AG20443 (cell line): ENCODE measurements at places on chromosomes 1 and 21.

- DNase-seq: no peak
Measured at GRCh38 chr1:159291424-159291823, 10.7 kb upstream of the FCER1A start.

DNA sequence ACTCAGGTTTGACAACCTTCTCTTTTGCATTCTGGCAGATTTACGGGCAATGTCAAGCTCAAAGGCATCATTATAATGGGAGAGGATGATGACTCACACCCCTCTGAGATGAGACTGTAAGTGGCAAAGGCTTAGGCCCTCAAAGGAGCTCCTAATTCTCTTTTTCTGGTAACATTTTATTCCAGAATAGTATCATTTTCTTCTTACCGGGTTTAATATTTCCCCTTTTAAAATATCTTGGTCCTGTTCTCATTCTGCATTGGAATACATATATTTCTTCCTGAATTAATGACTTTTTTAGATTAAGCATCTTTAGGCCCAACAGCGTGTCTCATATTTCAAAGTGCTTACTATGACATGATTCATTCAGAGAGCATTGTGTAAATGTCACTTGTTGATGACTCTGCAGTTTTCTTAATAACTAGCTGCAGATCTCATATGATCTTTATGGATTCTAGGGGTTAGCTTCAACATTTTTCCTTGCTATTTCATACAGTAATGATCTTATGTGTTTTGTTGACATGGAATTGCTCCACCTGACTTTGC is 1.7 kb downstream of the PITHD1 start:
- peak; percentile 43 for DNase-seq

DNA sequence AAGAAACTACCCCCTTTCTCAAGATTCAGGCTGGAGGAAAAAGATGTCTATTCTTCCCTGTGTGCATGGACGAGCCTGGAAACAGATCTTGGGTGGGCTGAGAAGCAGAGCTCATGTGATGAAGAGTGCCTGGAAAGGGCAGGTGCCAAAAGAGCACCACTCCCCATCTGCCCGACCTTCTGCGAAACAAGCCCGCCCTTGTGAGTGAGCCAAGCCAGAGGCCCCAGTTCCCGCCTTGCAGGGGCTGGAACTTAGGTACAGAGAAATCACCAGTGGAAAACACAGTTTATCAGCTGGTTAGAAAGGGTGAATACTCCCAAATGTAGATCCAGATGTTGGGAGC is 26.7 kb upstream of the A3GALT2 start:
- DNase-seq: no peak

- DNase-seq: no peak
Measured at GRCh38 chr1:101207891-101208290, 28.9 kb upstream of the S1PR1 start.

DNA sequence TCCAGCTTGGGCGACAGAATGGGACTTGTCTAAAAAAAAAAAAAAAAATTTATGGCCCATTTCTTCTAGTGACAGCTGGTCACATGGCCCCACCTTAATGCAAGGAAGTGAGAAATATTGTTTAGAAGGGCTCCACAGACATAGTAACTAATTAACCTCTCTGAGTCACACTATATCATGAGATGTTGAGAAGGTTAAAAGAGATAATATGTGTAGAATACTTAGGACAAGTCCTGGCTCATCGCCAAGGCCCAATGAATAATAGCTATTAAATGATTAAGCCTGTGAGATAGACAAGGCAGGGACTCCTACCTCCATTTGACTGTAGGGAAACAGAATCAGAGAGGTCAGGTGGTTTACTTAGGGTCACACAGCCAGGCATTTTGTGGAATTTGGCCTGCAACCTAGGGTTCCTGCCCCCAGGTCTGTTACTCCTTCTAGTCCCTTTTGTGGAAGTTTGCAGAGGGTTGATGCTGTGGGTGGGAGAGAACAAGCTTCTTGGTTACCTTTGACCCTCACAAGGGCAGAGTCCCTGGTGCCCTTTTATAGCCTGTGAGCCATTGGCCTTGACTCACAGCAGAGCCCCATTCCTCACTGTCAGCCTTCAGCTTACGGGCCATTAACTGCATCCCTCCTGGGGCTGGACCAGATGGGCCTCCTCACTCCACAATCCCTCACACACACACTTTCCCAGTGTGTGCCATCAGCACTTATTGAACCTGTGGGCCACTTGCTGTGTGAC is 48.5 kb downstream of the OPRD1 start:
- no peak for DNase-seq

- DNase-seq: no peak
Measured at GRCh38 chr1:155809088-155809487, 47.9 kb downstream of the GON4L start.

GRCh38 chr21:33418691-33419090 is 15.5 kb downstream of the IFNGR2 start:
- DNase-seq: peak; percentile 62

DNA sequence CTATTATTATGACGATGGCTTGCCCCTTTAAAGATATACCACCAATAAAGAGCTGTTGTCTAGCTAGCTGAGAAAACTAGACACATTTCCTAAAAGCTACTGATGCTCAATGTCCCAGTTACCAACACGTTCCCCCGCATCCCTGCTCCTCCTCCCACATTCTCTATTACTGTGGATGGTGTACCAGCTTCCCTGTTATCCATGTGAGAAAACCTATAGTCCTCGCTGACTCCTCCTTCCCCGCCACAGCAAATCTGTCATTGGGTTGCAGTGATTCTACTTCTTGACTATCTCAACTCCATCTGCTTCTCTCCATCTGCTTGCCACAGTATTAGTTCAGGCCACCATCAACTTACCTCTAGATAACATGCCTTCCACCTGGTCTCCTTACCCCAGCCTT is 337.5 kb downstream of the KCNH1 start:
- no peak for DNase-seq

DNA sequence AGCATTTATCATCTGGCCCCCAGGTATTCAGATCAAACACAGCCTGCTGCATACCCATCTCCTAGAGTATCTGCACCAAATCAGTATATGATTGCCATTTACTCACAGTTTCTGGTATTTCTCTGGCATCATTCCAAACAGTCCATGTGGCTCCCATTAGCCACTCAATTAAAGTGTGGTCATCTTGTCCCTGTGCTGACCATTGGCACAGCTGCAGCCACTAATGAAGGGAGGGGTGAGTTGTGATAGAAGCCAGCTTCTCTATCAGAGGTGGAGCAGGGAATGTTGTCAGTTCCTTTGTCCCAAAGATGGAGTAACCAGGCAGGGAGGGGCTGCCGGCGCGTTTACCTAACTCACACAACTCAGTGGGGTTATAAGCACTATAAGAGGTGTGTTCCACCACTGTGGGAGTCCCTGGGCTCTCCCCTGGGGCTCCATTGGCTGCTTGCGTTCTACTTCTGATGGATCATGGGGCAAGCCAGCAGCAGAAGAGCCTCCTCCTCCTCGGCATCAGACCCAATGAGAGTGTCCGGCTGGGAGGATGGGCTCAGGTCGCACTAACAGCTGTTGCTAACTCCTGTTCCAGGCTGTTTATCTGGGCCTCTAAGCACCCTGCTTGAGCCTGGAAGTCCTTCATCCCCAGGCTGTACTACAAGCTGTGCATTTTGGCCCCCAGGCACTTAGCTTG is 108.6 kb downstream of the GDAP2 start:
- no peak for DNase-seq

GRCh38 chr1:157691285-157691920 is 9.2 kb downstream of the FCRL3 start:
- DNase-seq: peak; percentile 68

GRCh38 chr1:84291882-84292655 is 9.4 kb upstream of the SAMD13 start:
- no peak for DNase-seq

DNA sequence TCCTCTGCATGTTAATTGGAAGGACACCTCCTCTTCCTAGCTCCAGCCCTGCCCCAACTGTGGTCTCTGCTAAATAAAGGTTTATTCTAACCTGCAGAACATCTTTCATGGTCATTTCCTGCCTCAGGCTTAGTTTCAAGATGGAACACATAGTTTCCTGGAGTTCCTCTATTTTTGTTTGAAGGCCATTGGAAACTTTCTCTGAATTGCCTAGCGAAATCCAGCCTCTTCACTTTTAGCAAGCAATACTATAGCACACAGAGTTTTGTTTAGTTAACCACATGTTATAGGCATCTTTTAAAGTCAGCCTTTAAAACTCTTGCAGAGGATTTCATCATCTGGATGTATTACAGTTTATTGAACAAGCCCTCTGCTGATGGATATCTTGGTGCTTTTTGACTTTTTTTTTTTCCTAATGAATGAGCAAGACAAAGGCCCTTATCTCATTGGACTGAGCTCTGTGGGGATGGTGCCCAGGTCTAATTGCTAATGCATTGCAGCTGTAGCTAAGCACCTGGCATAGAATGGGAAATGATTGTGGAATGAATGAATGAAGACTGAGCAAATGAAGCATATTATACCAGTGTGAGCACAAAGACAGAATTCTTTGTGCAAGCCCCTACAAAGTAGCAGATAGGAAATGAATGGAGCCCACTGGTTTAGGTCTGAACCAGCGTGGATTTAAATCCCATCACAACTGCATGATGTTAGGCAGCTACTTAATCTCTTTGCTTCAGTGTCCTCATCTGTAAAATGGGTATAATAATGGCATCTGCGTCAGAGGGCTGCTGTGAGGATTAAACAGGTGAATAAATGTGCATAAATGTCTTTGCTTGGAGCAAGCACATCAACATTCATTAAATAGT is 641 bp upstream of the CFAP107 start:
- DNase-seq: no peak

GRCh38 chr1:53594391-53595180 is 135.4 kb downstream of the DMRTB1 start:
- no peak for DNase-seq

DNA sequence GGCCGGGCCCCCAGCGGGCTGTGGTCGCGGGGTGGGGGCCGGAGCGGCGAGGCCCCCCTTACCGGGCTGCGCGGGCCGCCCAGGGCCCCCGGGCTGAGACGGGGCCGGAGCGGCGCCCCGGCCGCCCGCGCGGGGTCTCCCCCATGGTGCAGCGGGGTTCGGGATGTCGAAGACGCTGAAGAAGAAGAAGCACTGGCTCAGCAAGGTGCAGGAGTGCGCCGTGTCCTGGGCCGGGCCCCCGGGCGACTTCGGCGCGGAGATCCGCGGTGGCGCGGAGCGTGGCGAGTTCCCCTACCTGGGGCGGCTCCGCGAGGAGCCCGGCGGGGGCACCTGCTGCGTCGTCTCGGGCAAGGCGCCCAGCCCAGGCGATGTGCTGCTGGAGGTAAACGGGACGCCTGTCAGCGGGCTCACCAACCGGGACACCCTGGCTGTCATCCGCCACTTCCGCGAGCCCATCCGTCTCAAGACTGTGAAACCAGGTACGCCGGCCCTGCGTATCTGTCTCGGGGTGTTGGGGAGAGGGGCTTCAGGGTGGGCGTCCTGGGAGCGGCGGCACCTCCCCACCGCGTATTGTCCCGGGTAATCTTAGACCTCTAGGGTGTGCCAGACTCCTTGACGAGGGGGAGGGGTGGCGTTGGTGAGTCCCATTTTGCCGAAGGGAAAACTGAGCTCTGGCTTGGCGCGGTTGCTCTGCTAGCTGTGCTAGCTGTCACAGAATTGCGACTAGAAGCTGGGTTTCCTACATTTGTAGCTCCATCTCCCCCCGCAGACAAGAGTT is 745 bp downstream of the MAGI3 start:
- DNase-seq: peak; percentile 14

DNA sequence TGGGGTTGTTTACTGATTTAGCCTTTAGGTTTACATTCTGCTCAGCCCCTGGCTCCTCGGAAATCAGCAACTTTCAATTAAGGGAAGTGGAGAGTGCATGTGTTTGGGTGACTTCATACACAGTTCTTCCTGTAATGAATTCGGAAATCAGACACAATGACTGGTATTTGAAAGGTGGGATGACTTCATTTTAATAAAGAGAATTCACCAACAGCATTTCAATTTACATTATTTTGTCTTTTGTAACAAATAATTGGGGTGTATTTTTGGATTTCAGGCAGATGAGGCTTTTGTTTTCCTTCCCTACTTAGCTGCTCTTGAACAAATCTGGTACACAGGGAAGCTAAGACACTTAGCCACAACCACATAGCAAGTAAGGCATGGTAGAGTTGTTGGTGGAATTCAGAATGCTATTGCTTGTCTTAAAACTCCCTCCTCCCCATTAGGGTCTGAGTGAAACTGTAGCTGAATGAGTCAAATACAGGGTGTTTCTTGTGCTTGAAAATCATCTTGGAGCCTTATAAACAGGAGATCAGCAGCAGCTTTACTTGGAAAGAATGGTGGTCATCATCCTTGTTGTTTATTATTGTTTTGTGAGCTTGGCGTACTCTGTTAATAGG is 917 bp downstream of the STX12 start:
- DNase-seq: peak; percentile 17

DNA sequence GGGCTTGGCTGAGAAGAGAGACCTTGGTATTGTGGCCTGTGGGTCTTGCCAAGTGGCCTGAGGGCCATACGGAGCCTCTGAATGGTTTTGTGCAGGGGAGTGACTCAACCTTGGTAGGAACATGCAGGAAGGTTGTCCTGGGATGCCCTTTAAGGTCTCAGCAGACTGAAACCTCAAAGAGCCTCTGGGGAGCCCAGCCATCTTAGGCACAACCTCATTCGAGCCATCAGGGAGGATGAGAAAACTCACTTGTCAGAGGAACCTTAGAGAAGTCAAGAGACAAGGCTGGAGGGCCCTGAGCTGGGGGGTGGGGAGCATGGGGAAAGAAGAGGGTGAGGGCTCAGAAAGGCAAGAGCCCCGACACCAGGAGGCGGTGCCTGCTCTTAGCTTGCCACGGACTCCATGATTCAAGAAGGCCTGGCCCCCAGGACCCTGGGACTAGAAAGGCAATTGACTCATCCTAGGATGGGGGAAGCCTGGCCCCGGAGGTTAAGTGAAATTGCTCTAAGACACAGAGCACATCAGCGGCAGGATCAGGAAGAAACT is 13.0 kb downstream of the IFI6 start:
- DNase-seq: peak; percentile 81

GRCh38 chr1:203704120-203704519 is 60.9 kb upstream of the LAX1 start:
- DNase-seq: no peak

DNA sequence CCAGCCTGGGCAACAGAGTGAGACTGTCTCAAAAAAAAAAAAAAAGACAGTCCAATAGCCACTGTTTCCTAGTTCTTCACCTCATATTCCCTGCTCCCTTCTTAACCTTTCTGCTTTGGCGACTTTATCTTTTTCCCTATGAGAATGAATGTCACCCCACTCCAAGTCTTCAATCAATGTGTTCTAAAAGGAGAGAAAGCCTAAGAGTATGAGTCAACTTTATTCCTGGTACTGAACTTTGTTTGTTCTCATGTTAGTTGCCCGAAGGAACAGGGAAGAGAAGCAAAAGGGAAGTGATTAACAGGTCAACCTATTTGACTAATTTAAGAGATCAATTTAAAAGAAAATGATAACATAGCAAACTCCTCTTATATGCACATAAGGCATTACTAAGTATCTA is 39.9 kb upstream of the SLC16A1 start:
- DNase-seq: no peak

DNA sequence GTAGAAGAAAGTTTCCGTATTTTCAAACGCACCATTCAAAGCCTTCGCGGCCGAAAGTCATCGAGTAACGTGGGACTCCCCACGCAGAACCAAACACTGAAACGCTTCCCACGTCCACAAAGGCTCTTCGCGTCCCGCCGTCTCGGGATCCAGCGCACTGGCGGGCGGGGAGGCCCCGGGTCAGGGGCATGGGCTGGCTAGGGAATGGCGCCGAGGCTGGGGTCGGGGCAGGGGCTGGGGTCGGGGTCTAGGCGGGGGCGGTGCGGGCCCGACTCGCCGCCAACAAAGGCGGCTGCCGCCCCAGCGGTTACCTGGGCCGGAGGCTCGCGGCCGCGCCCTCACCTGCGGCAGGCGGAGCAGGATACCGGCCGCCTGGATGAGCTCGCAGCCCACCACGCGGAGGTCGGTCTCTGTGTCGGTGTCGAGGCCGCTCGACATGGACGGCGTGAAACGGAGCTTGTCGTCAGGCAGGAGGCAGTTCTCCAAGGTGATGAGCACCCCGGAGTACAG is 403 bp downstream of the CCNL2 start:
- DNase-seq: no peak
